ENCODE measurements at places on chromosomes 7 and 10.

GRCh38 chr10:122089311-122090017 is 100.5 kb downstream of the TACC2 start:
- no peak for DNase-seq

GRCh38 chr10:120415709-120416330 is 41.2 kb upstream of the PLPP4 start:
- DNase-seq = no peak

DNA sequence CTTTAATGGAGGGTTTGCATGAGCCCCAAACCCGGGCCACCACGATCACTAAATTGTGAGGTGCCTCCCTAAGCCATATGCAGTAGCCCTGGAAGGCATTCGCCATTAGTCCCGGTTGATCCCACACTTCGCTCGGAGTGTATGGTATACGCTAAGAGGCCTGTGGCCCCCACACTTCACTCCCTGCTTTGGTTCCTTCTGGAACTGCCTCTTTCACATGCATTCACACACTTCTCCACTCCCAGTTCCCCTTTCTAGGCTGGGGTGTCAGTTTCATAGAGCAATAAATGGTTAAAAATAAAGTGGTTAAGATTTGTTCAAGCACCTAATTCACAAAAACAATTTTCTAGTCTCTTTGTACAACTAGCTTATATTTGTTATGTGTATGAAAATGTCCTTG is 212.1 kb upstream of the KCND2 start:
- no peak for DNase-seq

GRCh38 chr10:101672536-101672935 is 22.4 kb downstream of the FBXW4 start:
- DNase-seq = no peak

DNA sequence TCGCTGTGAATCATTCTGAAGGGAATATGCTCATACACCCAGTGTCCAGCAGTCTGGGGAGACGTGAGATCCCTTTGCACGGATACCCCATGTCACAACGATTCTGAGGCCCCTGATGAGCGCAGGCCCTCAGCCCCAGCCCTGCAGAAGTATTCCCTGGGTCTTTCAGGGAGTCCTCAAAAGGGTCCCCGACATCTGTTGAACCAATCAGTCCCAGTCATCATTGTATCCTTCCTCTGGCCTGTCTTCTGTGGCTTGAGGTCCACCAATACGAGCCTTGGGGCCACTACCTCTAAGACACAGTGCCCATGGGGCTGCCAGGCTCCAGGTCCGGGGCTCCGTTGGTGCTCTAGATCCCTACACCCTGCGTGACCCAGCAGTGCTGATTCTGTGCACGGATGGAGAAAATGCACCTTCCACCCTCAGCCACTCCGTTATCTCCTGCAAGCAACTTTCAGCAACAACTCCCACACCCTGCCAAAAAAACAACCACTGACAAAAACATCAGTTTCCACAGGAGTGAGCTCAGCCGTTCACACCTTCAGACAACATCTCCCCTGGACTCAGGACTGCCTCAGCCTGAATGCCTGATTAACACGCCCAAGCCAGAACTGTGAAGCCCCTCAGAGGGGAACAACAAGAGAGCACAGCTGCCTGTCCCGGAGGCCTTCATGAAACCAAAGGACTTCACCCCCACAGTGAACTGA is 46.9 kb upstream of the KDM7A start:
- DNase-seq = no peak

- DNase-seq = no peak
These were observed 59.6 kb downstream of the ADRB1 start for GRCh38 chr10:114103284-114103683.

GRCh38 chr10:100506596-100507356 is 12.9 kb downstream of the SEC31B start:
- DNase-seq = no peak

DNA sequence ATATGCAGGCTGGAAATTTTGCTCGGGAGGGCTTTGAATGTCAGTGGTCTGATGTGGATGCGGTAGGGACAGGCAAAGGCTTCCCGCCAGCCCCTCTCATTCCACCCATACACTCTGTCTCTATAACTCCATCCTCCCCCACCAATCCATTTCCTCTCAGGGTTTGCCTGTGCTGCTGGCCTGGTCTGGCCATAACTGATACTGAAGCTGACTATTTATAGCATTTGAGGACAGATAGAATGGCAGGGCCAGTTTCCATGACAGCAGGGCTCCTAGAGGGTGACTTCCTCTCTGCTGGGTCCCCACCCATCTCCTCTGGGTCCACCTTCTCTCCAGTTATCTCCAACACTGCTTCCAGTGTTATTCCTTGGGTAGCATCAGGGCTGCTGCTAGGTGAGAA is 6.6 kb upstream of the PDLIM1 start:
- DNase-seq = no peak

DNA sequence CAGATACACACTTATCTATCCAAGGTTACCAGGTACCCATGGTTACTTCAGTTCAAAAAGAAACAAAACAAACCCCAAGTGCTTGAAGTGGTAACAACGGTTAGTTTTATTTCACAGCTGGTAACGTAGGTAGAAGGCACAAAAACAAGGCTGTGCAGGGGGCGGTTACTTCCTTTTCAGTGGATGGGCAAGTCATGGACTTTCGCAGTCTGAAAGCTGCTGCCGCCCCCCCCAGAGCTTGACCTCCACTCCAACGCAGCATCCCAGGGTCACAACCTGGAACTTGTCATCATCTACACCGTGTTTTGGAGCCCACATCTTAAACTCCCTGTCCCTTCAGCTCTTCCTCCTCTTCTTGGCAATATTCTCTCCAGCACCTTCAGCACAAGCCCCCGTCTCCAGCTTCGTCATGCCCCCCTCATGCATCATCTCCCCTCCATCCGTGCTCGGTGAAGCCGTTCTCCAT is 181.2 kb upstream of the ITGB1 start:
- DNase-seq = no peak

All from cortex of kidney (tissue), 1 donor.